ENCODE measurements at places on chromosomes 2 and 18. TPM values are rescaled to one million over a fixed set of nuclear protein-coding genes. Genes with fewer than 3 reads are reported as not detected.

GRCh38 chr2:43729491-43730174 is 44.2 kb upstream of the DYNC2LI1 start:
- no peak for DNase-seq

PPP1CB gene
- 73.5 TPM for total RNA-seq

ATP6V1B1 gene
- total RNA-seq, result not detected

FBXO15 gene
- total RNA-seq, result 0.37 TPM

DNA sequence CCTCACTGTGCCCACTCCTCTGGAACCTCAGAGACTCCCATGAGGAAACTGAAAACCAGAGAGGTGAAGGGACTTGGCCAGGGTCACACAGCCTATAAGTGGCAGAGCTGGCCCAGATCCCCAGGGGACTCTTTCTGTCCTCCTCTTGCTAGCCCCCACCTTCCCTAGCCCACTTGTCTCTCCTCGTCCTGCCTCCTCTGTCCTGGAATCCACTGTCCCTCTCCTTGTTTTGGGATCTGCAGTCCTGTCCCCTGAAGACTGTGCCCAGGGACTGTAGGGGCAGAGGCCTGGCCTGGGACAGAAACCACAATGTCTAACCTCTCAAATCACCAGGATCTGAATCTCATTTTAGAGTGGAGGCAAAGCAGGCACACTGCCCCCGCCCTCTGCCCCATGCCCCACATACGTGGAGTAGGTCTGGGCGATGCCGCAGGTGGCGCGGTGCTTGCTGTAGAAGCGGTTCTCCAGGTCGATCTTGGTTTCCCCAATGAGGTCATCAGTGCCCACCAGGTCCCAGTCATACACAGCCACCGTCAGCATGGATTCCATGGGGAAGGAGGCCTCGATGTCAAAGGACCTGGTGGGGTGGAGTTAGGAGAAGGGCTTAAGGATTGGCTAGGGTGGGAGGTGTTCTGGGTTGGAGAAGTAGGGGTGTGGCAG is 12.5 kb downstream of the OTOF start:
- no peak for DNase-seq

- DNase-seq, result peak; percentile 51
These were observed 695.7 kb downstream of the TDRD15 start for GRCh38 chr2:21819454-21819853.

LONRF2 gene
- 0.47 TPM for total RNA-seq

- DNase-seq, result no peak
These were observed 73.1 kb downstream of the RTN4 start for GRCh38 chr2:54977149-54977548.

GRCh38 chr18:10989486-10989885 is 159.9 kb downstream of the PIEZO2 start:
- no peak for DNase-seq

GRCh38 chr2:219475278-219475677 is 23.4 kb upstream of the GMPPA start:
- DNase-seq, result no peak

GRCh38 chr18:51134721-51135120 is 62.8 kb downstream of the MEX3C start:
- DNase-seq, result no peak

UGT1A8 gene
- total RNA-seq, result not detected

DNA sequence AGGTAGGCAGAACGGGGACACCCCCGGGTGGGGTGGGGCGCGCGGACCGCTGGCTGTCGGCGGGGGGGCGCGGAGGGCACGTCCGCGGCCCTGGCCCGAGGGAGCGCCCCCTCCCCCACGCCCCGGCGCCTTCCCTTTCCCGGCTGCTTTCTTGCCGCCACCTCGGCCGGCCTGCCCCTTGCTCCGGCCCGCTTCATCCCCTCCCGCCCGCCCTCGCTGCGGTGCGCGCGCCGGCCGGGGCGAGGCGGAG is 443 bp downstream of the VAPA start:
- no peak for DNase-seq

DNA sequence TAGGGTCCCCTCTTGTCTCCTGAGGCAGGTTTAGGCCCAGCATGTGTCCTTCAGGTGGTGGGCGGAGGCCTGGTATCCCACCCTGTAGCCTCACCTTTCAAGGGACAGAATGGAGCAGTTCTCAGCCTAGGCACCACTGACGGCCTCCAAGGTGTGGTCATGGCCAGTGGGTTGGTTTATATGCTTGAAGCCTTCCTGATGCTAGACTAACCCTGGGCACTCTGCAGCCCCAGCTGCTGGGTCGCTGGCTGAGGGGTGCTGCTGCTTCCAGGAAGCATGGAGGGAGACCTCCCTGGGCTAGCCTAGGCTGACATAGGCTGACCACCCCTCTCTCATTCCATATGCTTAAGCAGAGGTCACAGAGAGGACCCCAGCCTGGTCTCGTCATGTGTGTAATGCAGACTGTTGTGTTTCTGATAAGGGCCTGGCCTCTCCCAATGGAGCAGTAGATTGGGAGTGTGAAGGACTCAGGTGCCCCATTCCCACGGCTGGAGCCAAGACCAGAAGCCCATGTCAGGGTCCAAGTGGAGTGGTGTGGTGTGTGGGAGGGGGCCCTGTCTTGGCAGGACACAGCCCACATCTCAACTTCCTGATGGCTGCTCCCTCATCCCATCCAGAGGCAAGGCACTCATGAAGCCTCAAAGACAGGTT is 206.6 kb downstream of the DYSF start:
- no peak for DNase-seq

TRIP12 gene
- 179 TPM for total RNA-seq

SALL3 gene
- total RNA-seq, result not detected

DNA sequence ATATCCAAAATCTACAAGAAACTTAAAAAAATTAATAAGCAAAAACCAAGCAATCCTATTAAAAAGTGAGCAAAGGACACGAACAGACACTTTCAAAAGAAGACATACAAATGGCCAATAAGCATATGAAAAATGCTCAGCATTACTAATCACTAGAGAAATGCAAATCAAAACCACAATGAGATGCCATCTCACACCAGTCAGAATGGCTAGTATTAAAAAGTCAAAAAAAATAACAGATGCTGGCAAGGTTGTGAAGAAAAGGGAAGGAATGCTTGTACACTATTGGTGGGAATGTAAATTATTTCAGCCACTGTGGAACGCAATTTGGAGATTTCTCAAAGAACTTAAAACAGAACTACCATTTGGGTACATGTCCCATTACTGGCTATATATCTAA is 128.8 kb upstream of the SESTD1 start:
- peak; percentile 23 for DNase-seq

- no peak for DNase-seq
These were observed 6.5 kb downstream of the IL1B start for GRCh38 chr2:112829961-112830681.

GRCh38 chr2:23207871-23208270 is 177.1 kb upstream of the KLHL29 start:
- peak; percentile 43 for DNase-seq

- no peak for DNase-seq
These were observed 16.6 kb downstream of the SESTD1 start for GRCh38 chr2:179248024-179248348.

- peak; percentile 68 for DNase-seq
These were observed 41.7 kb upstream of the MALL start for GRCh38 chr2:110157153-110157793.

GPBAR1 gene
- not detected for total RNA-seq
